ENCODE measurements at places on chromosomes 7 and 10.

GRCh38 chr10:22976534-22976933 lies 48.7 kb downstream of the ARMC3 start:
- no peak for DNase-seq

DNA sequence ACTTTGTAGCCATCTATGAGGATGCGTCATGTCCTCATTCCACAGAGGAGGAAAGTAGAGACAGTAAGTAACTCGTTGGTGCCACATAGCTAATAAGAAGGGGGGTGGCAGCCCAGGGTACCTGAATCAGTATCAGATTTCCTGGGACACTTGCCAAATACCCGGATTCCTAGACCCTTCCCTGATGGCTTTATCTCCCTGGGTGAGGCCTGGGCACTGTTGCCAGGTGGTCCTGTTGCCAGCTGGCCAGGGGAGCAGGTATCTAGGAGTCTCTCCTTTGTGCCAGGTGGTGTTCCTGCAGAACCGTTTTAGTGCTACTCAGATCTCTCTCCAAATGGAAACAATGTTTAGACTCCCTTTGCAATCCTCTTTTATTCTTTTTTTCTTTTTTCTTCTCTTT lies 12.7 kb downstream of the SLC29A3 start:
- DNase-seq, result no peak

GRCh38 chr10:122461367-122461728 lies at the start of gene HTRA1:
HTRA1 (plus strand) TSS chr10:122461553; CDS start chr10:122461653, 100 bp downstream.
- DNase-seq, result peak; percentile 32

DNA sequence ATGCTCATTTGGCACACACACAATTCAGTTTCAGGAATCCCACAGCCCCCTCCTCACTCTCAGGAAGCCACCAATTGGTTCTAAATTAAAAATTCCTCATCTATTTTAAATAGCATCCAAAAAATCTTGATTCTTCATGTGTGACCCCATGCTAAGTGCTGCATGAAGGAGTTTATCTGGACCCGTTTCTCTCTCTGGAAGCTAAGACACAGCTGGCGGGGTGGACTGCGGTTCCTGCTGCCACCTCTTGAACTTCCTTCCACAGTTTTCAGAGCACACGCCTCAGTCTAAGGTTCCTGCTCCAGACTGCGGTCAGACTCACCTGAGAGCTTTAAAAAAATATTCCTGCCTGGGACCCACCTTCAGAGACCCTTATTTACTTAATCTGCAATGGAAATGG lies 34.5 kb downstream of the LYZL1 start:
- no peak for DNase-seq

- DNase-seq, result no peak
Measured at GRCh38 chr10:84337199-84337598, 8.8 kb downstream of the CCSER2 start.

GRCh38 chr7:400901-401485 lies 111.0 kb downstream of the FOXL3 start:
- peak; percentile 2 for DNase-seq

Data from HAP-1 (cell line).